Activated T-helper 1 cell treated with anti-CD3 and anti-CD28 coated beads, Interleukin-2, amount 50 U/mL, for 16 hours (primary cell): ENCODE measurements at places on chromosomes 5 and 9.

DNA sequence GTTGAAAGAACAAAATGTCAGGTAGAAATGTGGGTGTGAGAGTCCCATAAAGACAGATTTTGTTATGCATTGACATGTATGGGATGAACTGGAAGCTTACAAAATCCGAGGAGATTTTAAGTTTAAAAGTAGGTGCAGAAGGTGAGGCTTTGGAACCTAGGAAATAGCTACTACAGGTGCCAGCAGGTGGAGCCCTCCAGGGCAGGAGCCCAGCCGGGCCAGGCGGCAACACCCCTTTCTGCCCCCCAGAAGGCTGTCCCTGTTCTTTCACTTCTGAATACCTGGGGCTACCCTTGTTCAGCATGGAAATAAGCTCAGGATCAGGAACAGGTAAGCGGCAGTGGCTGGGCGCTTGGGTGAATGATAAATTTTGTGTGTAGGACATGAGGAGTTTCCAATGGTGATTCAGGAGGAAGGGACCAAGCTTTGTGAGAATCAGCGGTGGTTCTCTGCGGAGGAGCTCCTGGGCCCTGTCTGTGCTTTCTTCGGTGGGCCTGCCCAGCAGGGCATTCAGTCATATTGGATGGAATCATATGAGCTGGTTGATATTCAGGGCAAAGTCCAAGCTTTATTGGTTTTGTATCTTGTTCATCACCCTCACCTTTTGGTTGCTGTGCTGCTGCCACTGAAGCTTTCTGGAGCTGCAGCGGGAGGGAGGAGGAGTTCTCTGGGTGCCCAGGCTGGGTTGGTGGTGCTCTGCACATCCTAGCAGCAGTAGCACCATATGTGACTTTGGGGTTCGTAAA is 12.3 kb downstream of the PCBD2 start:
- no peak for DNase-seq

GRCh38 chr9:96556701-96557461 is 62.8 kb downstream of the CDC14B start:
- no peak for DNase-seq

- peak; percentile 74 for DNase-seq
These were observed 30.8 kb downstream of the SKP1 start for GRCh38 chr5:134145779-134146581.

DNA sequence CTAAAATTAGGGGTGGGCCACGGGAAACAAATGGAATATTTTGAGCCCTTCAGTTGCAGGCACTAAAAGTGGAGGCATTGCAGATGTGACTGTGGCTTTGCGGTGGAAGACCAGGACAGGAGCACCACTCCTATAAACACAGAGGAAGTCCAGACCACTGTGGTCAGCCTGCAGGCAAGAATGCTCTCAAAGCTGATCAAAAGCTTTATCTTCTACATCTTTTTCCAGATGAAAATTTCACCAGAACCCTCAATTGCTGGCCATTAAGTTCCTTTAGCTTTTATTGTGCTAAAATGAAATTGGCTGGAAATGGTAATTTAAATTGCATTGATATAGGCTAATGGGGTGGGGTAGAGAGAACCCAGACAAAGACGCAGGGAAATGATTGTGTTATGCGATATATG is 208.8 kb downstream of the ERCC6L2 start:
- DNase-seq = no peak

DNA sequence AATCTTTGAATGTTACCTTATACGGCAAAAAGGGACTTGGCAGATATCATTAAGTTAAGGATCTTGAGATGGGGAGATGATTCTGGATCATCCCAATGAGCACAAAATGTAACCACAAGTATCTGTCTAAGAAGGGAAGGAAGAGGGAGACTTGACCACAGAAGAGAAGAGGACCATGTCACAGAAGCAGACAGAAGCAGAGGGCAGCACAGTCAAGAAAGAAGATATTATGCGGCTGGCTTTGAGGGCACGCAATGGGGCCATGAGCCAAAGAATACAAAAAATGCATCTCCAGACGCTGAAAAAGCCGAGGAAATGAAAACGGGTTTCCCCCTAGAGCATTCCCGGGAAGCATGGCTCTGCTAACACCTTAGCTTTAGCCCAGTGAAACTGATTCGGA is 225.3 kb downstream of the NR2F1-AS1 start:
- no peak for DNase-seq

DNA sequence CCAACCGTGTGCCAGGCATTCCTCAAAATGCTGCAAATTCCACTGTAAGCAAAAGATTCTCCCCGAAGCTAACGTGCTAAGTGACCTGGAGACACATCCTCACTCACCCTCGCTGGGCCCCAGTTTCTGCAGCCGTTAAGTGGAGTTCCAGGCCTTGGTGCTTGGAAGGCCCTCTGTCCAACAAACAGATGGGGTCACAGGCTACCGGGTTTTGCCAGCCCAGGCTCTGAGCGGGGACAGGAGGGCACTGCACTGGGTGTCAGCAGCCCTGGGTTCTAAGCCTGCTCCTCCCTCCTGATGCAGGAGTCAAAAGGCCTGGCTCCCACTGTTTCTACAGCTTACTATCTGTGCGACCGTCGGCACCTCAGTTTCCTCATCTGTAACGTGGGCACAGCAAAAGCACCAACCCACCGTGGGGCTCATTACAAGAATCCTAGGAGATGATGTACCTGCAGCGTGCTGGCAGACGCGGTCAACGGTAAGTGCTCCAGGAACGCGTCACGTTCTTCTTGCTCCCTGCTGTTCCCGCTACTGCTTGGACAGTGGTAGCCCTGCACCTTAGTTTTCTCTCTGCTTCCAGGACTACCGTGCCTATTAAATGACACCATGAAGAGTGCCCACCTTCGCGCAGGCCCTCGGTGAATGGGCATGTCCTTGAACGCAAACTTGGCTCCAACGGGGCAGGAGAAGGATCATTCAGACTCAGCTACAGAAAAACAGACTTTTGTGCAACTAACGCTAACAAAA is 84.8 kb downstream of the ADAMTS2 start:
- DNase-seq = no peak

GRCh38 chr9:99595796-99596195 is 225.9 kb upstream of the NR4A3 start:
- no peak for DNase-seq

DNA sequence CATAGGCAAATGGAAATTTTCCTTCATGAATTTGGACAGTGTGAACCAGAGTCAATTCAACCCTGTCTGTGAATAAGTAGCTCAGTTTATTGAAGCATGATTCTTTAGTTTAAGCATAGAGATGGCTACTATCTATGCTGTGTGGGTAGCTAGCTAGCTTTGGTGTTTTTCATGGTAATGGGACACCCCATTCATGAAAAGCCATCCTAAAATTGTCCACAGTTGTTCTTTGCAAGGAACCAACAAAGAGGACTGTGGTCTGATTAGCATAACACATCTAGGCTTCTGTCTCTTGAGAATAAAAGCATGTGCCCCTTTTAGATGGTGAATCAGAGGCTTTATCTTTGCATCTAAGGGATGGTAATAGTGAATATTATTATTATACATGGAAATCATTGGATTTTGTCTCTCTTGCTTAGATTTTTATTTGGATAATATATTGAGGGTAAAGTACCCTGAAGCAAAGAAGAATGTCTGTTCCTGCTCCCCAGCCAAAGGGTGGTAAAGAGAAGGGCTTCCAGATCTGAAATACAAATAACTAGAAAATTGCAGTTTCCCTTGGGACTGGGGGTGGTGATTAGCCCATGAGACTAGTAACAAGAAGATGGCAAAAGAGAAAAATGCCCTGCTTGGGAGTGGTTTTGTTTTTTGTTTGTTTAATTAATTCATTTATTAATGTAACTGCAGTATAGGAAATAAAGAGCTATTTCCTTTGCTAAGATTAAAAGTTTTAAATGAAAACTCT is 624.2 kb upstream of the ZNF608 start:
- no peak for DNase-seq

DNA sequence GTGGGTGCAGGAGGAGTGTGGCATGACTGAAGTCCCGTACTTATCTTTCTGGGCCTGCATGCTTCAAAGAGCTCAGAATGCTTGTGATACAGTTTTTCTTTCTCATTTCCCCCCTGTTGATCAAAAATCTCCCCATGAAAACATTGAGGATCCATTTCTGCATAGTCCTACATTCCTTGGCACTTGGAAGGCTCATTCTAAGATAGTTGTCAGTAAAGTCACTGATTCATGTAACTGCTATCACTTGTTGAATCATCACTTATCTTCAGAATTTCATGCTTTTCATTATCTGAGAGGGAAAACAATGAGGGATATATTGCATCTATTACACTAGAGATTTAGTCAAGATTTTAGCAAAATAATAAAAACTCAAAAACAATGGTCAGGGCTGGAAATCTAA is 1953.1 kb upstream of the CDH6 start:
- DNase-seq = no peak
